ENCODE measurements at places on chromosomes 16 and 17.

GRCh38 chr17:45336390-45337182 is 19.8 kb upstream of the MAP3K14 start:
- DNase-seq = no peak

GRCh38 chr16:57335366-57335765 is 23.2 kb upstream of the CCL22 start:
- DNase-seq = peak; percentile 94

GRCh38 chr17:72354071-72354470 is 233.3 kb downstream of the SOX9 start:
- no peak for DNase-seq

GRCh38 chr17:35068249-35068648 is 4.7 kb upstream of the RFFL start:
- DNase-seq = no peak

GRCh38 chr17:28929787-28930186 is 21.5 kb downstream of the PHF12 start:
- DNase-seq = no peak

DNA sequence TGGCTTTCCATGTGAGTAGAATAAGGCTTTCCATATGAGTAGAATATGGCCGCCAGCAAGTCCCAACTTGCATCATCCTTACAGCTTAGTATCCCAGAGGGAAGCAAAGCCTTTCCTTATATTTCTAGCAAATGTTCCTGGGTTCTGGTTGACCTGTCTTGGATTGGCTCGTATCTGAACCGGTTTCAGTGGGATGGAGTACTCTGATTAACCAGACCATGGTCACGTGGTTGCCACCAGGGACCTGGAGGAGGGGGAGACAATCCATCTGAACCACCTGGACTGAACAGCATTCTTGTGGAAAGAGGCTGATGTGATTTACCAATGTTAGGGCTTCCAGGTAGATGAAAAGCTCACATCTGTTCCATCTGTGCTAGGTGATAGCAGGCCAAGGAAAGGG is 89.0 kb downstream of the SHISA6 start:
- no peak for DNase-seq

GRCh38 chr17:42275527-42276358 is 448 bp downstream of the STAT5B start:
- DNase-seq = peak; percentile 21

DNA sequence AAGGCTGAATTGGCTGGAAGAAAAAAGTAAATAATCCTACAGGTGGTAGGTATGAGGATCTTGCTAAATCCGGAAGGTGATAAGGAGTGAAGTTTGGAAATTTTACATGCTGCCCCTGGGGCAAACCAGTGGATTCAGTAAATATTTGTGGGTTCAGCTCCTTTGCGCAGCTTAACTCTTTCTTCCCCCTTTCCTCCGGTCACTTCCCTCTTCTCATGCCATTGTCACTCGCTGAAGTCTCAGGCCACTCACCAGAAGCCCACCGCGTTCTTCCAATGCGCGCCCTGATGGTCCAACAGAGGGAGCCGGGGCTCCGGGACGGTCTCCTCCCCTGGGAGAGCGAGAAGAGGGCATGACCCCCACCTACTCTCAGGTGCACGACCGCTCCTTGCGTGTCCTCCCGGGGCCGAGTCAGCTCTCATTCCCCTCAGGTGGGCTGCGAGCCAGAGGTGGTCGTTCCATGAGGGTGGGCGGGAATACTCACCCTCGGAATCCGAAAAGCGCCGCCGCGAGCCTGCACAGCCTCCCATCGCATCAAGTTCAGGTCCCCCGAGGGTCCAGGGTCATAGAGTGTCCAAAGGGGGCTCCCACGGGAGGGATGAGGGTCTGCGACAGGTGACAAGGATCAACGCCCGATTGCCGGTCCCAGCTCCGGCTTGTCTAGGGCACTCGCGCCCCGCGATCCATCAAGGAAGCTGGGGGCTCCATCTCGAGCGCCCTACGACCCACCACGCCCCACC is 474 bp downstream of the CLN3 start:
- DNase-seq = peak; percentile 34

DNA sequence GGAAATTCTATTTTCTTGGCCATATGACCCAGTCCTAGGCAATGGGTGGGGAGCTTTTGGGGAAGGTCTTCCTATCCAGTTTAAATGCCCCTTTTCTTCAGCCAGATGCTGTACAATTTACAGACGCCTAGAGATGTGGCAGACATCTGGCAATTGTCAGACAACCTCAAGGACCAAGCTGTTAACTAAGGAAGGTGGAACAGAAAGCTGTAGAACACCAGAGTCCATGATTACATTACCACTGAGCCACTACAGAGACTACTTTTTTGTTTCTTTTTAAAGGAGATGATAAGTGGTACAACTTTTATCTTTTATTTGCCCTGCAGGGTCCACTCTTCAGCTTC is 21.1 kb upstream of the CORO6 start:
- DNase-seq = no peak

DNA sequence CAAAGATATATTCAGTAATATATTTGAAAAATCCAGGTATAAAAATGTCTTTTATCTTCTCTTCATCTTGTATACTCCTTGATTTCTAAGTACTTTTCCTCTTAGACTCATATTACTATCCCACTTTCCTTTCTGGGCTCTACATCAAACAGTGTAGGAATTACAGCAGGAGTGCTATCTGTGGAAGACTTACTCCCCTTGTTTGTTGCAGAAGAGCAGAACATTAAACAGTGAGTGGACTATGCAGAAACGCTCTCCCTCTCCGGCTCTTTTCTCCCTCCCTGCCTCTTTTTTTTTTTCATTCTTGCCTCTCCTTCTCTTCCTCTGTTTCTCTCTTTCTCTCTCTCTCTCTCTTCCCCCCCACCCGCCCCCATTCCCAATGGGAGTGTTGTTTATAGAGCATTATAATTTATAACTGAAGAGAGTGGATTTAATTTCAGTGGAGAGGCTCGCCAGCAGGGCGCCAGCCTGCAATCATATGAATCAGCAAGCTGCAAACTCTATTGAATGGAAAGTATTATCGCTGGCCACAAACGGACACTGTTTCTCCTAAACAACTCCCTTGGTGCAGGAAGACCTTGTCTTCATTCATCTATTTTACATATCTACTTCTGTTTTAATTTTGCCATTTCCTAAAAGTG is 242.3 kb upstream of the TBX2 start:
- peak; percentile 5 for DNase-seq

DNA sequence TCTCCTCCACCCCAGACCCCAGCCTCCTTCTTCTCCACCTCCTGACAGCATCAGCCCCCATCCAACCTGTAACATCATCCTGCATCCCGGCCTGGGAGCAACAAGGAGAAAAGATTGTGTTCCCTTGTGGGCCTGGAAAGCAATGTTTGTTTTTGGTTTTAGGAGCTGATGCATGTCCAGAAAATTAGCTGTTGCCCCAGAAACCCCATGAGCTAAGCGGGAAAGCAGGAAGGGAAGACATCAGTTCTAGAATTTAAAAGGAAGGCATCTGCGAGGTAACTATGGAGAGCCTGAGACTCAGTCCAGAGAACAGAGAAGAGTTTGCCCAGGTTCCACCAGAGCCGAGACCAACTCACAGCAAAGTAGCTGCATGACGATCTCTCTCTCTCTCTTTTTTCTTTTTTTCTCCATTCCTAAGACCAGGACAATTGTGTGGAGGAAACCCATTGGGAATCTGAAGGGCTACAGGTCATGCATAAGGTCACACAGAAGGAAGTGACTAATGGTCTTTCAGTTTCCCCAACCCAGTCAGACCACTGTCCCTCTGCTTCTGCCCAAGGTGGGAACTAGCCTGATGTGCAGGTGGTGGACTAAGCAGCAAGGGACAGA is 124.4 kb downstream of the SLC39A11 start:
- no peak for DNase-seq

DNA sequence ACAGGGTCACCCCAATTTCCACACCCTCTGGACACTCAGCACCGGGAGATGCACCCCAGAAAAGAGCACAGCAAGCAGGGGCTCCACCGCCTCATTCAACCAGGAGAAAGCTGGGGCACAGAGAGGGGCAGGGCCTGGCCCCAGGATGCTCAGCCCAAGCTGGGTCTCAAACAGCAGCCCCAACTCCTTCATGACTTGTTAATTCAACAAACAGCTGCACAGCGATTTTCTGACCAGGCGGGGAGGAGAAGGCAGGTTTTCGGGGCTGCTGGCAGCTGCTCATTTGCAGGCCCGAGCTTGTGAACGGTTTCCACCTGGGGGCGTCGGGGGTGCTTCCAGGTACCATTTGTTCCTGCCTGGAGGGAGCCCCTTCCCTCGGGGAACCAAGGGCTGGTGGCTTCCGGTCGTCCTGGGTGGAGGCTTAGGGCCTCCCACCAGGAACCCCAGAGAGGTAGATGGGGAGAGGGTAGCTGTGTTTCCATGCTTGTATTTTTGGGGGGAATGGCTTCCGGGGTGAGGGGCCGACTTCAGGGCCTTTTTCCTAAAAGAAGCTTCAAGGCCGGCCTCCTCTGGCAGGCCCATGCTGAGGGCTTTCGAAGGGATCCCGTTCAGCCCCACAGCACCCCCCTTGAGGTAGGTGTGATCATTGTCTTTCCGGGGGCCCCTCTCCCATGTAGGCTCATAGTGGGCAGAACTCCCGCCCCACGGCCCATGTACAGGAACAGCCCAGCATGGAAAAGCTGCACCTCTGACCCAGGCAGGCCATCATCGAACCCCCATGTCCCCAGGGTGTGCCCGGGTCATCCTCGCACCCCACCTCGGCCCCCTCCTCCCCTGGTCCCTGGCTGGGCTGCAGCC is 191.6 kb upstream of the GSE1 start:
- no peak for DNase-seq

- no peak for DNase-seq
These were observed 144.4 kb downstream of the ZNF18 start for GRCh38 chr17:11852912-11853311.

DNA sequence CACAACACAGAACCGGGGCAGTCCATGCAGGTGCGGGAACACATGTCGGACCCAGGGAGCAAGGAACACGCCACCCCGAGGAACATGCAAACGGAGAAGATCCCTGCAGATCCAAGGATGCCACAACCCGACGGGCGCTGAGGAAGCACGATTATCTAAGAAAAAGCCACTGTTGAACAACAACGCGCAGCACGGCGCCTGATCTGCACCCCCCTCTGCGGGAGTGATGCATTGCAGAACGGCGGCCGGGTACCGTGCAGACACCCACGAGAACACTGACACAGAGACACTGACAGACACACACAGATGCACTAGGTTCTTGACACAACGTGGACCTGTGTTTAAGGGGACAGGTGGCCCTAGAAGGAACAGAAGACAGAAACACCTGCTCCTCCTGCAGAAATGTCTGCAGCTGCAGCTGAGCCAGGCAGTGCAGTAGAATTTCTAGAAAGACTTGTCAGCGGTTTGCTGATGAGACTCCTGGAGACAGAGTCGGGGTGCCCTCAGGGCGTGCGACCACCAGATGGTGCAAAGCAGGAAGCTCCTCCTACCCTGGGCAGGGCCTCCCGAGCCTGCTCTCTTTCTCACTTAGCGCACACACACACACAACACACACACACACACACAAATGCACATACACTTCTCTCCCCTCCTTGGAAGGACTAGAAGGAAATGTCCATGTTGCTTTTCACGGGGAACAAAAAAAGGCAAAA is 7.5 kb downstream of the NPTX1 start:
- no peak for DNase-seq

DNA sequence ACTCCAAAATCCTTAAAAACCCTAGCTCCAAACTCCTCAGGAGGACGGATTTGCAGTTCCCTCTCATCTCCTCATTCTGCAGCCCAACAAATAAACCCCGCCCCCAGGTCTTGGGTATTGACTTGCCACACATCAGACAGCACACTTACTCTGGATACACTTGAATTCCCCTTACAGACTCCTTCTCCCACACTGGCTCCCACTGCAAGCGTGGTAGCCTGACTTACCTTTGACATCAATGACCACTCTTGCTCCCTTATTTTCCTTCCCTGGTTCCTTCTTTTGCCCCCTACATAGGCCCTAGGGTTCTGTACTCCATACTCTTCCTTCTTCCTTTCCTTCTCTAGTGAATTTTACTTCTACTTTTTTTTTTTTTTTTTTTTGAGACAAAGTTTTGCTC is 7.5 kb downstream of the RFFL start:
- DNase-seq = no peak

GRCh38 chr16:69847643-69848042 is 85.5 kb downstream of the WWP2 start:
- DNase-seq = no peak

GRCh38 chr16:83550183-83550569 is 257.6 kb upstream of the HSBP1 start:
- no peak for DNase-seq

DNA sequence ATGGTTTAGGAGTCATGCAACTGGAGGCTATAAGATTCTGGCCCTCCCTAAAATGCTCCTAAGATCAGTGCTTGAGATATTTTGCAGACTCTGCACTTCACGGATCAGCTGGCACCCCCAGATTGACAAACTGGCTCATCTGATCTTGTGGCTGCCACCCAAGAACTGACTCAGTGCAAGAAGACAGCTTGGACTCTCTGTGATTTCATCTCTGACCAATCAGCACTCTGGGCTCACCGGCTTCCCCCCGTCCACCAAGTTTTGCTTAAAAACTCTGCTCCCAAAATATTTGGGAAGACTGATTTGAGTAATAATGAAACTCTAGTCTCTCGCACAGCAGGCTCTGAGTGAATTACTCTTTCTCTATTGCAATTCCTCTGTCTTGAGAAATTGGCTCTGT is 26.3 kb upstream of the CCL2 start:
- DNase-seq = no peak

DNA sequence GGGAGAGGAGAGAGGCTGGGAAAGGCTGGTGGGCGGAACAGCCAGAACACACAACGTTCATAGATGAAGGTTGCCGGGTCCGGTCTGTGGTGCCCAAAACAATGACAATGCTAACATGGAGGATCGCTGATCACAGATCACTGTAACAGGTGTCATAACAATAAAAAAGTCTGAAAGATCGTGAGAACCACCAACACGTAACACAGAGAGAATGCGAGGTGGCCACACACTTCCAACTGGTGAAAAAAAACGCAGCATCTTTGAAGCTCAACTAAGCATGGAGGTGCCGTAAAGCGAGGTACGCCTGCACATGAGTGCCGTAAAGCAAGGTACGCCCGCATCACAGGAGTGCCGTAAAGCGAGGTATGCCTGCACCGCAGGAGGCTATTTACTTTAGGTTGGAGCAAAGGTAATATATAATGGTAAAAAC is 42.3 kb downstream of the ABR start:
- DNase-seq = no peak

GRCh38 chr17:78421084-78421533 is 42.7 kb downstream of the PGS1 start:
- no peak for DNase-seq

DNA sequence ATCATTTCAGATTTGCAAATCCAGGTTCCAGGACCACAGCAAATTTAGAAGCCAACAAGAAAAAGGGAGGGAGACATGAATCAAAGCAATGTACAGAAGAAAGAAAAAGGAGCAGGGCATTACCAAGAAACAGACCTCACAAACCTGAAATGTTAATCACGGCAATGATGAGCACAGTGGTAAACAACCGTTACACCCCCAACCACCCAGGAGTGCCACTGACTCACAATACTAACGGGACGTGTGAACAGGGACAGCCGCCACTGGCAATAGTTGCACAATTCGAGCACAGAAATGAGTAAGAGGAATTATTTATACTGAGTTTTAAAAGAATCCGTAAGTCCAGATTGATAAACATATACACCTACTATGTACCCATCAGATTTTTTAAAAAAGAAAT is 13.8 kb downstream of the USP22 start:
- DNase-seq = peak; percentile 53

GRCh38 chr17:66900126-66901010 is 64.1 kb upstream of the CACNG4 start:
- peak; percentile 30 for DNase-seq

- peak; percentile 41 for DNase-seq
These were observed 75.8 kb downstream of the AXIN2 start for GRCh38 chr17:65485388-65486299.

All from lung microvascular endothelial cell (primary cell).